ENCODE measurements at places on chromosomes 5 and 9.

- no peak for DNase-seq
Measured at GRCh38 chr9:121310571-121310970, 42.6 kb downstream of the GSN start.

DNA sequence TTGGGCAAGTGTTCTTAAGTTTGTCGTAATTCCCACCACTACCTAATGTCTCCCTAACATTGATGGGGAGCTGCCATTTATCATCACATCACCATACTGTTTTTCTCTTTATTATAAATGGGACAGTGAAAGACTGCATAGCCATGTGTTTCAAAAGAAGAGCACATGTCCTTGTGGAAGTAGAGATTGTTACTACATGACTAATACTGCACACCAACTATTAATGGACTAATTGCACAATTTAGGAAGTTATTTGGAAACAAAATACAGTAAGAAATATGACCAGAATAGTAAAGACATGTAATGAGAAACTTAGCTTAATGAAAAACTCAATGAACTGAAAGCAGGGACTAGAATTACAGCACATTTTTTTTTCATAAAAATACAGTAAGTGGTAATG, 12.0 kb upstream of the ELOVL7 start:
- no peak for DNase-seq

DNA sequence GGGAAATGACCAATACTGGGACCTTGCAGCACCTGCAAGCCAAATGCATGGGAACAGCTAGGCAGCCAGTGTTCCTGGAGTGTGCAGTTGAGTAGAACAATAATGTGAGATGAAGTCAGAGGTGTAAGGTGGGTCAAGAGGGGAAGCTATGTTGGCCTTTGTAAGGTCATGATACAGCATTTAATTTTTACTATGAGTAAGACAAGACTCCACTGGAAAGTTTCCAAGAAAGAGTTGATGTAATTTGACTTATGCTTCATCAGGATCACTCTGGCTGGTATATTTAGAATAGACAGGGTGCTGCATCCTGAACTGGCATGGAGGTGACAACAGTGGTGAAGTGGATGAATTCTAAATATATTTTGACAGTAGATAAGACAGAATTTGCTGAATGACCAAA, 744.8 kb downstream of the KCTD16 start:
- no peak for DNase-seq

DNA sequence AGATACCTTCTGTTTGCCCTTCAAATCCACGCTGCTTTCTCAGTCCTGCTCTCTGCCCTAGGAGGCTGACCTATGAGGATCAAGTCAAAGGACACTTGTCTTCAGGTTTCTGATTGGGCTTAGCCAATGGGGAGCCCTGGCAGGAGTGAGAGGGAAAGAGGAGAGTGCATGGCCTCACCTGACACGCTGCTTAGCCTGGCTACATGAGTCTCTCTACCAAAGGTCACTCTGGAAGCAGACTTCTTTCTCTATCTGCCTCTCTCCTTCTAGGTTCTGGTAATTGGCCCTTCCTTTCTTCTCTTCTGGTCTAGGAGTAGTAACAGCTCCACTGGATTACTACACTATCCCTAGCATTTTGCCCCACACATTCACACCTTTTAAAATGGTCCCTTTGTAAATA, 13.1 kb downstream of the ARSB start:
- no peak for DNase-seq

DNA sequence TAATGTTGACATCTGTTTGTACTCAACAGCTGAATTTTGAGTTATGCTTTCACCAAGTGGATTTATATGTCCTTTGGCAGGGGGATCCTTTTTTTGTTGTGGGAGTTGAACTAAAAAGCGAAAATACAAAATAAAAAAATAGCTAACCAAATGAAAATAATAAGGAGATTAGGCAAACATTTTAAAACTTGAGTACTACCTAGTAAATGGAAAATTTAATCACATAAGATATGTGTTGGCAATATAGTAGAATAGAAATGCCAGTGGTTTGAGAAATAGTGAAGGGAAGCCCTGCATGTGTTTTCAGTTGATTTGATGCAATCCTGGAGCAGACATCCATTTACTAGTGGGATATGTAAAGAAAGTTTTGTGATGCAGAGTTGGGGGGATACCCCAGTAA, 98.0 kb downstream of the RASGRF2 start:
- no peak for DNase-seq

- DNase-seq: no peak
Measured at GRCh38 chr5:176675676-176676360, 28.5 kb downstream of the TSPAN17 start.

DNA sequence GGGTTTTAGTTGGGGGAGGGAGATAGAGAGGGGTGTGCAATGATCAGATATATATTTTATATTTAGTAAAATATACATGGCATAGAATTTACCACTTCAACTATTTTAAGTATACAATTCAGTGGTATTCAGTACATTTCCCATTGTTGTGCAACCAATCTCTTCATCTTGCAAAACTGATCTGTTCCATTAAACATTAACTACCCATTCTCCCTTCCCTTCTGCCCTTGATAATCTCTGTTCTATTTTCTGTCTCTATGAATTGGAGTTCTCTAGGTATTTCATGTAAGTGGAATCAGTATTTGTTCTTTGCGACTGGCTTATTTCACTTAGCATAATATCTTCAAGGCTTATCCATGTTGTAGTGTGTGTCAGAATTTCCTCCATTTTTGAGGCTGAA, 38.6 kb downstream of the TGFBI start:
- DNase-seq: no peak

- no peak for DNase-seq
Measured at GRCh38 chr9:33125871-33126823, 41.0 kb downstream of the B4GALT1 start.

DNA sequence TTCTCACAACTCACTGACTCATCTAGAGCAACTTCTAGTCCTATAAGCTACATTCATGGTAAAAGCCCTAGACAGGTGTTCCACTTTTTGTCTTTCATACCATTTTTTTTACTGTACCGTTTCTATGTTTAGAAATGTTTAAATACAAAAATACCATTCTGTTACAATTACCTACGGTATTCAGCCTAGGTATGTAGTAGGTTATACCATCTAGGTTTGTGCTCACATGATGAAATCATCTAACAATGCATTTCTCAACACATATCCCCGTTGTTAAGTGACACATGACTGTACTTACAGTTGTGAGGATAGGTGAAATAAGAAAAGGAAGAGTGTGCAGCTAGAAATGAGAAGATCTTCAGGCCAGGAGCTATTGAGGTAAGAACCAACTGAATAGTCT, 6.2 kb downstream of the CENPK start:
- DNase-seq: no peak

GRCh38 chr9:121838746-121839669, 187.6 kb downstream of the DAB2IP start:
- no peak for DNase-seq

- no peak for DNase-seq
Measured at GRCh38 chr9:84315278-84315877, 25.2 kb downstream of the SLC28A3 start.

- DNase-seq: no peak
Measured at GRCh38 chr9:68429631-68430030, 73.2 kb downstream of the PGM5 start.

GRCh38 chr9:107193251-107193650, 89.8 kb upstream of the RAD23B start:
- no peak for DNase-seq

DNA sequence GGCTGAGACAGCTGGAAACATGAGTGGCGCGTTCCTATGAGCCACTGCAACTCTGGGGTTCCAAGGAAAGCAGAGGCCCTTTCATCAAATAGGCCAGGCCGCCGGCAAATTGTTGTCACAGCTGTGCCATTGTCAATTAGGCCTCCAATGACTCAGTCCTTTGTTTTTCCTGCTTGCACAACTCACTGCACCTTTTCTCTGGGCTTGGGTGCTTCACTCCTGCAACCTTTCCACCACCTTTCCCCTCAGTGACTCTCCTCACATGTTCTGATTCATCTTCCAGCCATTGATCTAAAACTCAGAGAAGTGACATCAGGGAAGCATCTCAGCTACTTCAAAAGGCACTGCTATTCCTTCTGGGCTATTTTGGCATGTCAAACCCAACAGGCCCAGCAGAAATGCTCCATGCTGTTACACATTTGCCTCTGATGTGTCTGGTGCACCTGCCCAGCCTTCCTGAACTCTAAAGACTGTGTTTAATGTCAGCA, 653.7 kb downstream of the NR2F1-AS1 start:
- DNase-seq: no peak

DNA sequence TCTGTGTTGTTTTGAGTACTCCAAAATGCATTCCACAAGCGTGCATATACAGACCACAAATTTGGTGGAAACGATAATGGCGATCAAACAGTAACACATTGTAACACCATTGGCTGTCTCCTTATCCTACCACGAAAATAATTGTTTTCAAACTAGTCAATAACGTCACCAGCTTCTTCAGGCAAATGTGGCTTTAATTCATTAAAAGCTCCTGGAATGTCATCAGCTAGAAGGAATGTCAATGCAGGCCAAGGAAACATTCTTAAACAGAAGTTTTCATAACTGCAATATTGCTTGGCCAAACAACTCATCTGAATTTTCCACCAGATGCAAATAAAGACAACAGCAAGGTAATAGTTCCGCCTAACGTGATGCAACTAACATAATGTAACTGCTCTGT, 71.6 kb upstream of the XPA start:
- no peak for DNase-seq

GRCh38 chr5:81045389-81045807, 85.2 kb downstream of the RASGRF2 start:
- no peak for DNase-seq
